ENCODE measurements at places on chromosomes 7 and 10.
A peak's percentile ranks its signal among the peaks of the same experiment; 100 is the strongest.

DNA sequence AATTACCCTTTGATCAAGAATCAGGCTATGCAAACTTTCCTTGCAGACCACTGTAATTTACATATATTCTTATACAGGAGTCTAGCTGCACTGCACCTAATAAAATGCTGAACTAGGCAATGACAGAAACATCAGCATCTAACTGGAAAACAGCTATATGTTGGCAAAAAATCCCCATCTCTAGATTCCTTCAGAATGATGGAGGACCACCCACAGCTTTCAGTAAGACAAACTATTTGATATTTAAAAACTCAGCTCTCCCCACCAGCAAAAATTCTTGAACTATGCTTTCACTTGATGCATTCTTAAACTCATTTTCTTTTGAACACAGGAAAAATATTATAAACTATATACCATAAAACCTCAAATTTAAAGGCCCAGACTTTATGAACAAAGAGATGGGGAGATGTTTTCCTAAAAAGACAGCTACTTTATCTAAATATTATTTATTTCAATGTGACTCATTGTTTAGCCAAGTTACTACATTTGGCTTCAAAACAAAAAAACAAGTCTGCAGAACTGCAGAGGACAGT, 77.4 kb downstream of the SEMA3C start:
- no peak for DNase-seq

- DNase-seq, result no peak
Measured at GRCh38 chr10:60209874-60210570, 179.7 kb downstream of the ANK3 start.

- DNase-seq, result no peak
Measured at GRCh38 chr7:1422512-1423263, 36.6 kb downstream of the MICALL2 start.

DNA sequence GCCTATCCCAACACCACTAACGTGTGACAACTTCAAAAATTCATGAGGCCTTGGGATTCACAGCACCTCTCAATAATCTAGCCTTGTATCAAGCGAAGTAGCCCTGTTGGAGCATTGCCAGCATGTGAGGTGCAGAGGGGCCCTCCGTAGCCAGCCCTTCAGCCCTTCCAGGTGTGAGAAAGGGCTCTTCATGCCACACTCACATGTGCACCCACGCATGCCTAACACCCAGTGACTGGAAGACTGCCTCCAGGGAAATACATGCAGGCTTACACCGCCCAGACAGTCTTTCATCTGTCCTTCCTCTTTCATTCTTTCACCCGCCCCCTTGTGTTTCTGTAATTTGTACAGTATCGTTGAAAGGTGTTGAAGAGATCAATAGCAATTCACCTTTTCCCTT, 26.1 kb downstream of the LRRC4 start:
- no peak for DNase-seq

- DNase-seq, result no peak
Measured at GRCh38 chr7:27651702-27652101, 11.0 kb downstream of the HIBADH start.

GRCh38 chr7:50595491-50596102, 30.4 kb upstream of the DDC start:
- peak; percentile 64 for DNase-seq

- no peak for DNase-seq
Measured at GRCh38 chr7:79806161-79806734, 328.4 kb upstream of the GNAI1 start.

GRCh38 chr10:90087197-90088023, 386.0 kb downstream of the KIF20B start:
- DNase-seq, result no peak

DNA sequence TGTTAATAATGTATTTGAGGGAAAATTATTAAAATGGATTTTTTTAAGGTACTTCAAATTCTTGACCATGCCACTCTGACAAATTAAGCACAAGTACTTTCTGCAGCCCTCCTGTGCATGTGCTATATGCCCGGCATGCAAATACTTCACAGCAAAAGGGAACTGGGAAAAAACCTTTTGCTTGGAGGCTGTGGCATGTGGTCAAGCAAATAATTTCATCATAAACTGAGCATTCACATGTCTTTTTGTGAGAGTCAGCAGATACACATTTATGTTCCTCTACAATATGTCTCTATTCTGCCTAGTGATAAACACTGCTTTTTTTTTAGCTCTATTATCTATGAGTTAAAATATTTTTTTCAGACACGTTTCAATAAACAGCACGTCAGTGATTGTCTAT, 53.7 kb upstream of the SEMA3A start:
- DNase-seq, result no peak

GRCh38 chr7:44172352-44172751, 16.9 kb downstream of the GCK start:
- DNase-seq, result no peak

DNA sequence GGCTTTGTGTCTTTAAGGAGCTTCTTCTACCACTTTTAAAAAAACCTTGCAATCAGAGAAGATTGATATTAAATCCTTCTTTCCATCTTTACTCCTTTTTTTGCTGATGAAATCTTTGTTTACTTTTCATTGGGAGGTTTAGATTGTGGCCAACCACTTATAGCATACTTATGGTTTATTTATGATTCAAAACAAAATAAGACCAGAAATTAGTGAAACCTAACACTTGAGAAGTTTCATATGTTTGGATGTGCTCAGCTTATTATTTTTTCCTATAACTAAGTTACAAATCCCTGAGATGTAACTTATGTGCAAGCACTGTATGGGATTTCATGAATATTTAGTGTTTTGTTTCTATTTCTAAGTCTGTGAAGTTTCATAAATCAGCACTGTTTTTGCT, 13.5 kb upstream of the PRPS1L1 start:
- no peak for DNase-seq

GRCh38 chr10:104683567-104683966, 42.5 kb downstream of the SORCS3 start:
- no peak for DNase-seq

DNA sequence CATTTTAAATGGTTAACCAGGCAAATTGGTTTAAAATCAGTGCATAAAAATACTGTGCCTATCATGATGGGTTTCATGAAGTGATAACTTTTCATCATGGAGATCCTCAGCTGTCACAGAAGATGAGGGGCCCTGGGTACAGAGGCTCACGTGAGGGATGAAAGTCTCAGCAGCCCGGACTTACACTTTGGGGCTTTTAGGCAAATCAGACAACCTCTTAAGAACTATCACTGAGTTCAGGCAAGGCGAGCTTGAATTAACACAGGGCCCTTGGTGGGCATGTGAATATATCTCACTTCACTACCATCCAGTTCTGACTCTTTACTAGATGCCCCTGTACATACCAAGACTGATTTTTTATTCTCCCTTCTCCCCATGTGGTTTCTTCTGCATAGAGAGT, 19.6 kb downstream of the IKZF1 start:
- no peak for DNase-seq

GRCh38 chr7:127239814-127240213, 12.9 kb downstream of the GRM8 start:
- DNase-seq, result no peak

DNA sequence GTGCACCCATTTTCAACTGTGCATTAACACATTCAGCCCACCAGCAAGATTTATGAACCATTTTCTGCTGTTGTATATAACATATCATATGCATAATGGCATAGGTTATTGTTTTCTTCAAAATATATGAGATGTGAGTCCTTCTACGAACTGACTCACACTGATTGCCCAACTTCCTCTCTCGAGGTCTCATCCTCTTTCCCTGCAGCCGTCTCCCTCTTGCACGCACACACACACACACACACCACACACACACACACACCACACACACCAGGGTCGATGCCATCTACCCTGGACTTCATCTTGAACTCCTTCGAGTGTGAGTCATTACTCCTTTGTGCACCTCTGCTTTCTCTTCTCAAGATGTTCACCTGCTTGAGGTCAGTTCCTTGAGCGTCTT, 36.7 kb downstream of the EGFR start:
- no peak for DNase-seq

DNA sequence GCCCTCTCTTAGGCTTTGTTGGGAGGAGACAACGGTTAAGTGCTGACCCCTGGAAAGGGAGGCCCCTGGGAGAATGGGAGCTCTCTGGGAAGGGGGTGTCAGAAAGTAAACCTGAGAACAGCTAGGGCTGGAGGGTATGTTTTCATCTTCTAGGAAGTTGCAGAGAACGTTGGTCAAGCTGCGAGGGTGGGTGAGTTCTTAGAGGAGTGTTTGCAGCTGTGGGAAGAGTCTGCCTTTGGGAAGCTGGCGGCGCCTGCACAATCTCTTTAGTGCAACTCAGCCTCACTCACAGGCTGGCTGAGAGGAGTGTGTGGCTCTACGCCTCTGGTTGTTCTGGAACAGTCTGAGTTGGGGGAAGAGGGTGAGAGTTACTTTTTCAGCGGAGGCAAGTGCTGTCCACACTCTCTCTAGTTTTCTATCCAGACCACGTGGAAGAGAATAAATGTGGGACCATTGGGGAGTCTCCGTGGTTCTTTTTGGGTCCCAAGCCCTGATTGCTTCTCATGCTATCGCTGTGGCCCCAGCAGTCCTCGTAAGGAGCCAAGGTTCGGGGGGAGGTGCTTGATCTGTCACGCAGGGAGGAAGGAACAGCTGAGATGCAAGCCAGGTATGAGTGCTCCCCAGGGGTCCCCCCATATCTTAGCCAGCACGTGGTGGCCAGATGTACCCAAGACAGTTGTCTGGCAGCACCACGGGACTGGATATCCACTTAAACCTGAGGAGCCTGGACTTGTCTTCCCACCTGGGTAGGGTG, 237.2 kb downstream of the BUB3 start:
- DNase-seq, result no peak

DNA sequence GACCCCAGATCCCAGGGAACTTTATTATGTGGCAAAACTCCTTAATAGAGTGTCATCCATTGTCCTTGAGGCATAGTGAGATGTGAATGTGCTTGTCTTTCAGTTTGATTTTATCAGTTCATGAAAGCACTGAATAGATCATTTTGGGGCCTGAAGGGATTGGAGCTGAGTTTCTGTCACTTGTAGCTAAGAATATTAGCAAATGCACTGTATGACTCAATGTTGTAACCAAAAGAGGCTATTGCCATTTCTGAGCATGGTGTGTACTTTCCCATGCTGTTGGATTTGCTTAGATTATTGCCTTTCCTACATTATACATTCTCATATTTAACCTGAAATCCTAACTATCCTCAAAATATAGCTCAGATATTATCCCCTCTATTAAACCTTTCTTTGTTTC, 130.4 kb downstream of the PRKG1 start:
- DNase-seq, result no peak

GRCh38 chr10:102246261-102246660, 929 bp downstream of the GBF1 start:
- peak; percentile 17 for DNase-seq

GRCh38 chr10:78775891-78776290, 292.9 kb upstream of the ZMIZ1 start:
- DNase-seq, result no peak

DNA sequence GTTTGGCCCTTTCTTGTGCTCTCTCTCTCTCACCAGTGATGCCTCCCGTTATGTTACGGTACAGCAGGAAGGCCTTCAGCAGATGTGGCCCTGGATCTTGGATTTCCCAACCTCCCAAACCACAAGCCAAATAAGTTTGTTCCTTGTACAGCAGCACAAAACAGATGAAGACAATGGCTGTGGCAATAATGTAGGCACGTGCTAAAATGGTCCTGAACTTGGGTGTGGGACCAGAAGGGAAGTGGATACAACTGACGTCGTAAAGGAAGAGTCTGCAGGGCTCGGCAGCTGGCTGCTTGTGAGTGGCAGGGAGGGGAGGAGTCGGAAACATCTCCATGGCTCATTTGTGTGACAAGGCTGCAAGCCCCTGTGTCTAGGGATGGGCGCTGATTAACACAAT, 26.8 kb downstream of the PROSER2 start:
- DNase-seq, result no peak

DNA sequence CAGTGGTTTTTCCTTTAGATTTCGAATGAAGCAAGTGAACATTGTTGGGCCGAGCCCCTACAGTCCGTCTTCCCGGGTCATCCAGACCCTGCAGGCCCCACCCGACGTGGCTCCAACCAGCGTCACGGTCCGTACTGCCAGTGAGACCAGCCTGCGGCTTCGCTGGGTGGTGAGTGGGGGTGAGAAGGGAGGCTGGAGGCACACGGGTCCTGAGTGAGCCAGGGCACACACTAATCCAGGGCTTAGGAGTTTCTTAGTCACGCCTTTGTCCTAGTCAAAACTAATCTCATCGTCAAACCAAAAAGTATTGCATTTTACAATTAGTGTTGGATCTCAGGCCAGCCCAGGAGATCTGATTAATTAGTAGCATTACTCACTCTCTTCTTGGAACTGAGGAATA, 568.8 kb upstream of the FOXK1 start:
- no peak for DNase-seq

DNA sequence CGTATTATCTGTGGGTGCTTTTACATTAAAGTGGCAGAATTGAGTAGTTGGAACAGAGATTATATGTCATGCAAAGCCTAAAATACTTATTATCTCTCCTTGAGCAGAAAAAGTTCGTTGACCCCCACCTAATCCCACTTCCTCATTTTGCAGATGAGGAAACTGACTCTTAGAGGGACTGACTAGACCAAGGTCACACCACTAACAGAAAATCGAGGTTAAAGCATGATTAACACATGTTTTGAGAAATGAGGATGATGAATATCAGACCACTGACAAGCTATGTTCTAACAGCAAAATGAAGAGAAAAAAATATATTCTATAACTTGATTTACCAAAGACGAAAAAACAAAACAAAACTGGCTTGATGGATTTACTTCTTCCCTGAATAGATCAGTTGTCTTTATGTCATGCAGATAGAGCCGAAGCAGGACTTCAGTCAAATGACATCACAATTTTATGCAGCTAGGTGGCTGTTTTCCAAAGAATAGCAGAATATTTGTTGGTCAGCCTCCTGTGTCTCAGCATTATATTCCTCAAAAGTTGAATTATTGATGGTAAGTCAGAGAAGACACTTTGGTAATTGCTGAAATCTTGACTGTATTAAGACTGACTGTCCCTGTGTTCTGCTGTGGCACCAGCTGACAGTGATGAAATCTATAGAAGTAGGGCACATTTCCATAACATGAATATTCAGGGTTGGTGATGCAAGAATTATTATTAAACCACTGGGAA, 24.2 kb upstream of the SMIM30 start:
- DNase-seq, result no peak

DNA sequence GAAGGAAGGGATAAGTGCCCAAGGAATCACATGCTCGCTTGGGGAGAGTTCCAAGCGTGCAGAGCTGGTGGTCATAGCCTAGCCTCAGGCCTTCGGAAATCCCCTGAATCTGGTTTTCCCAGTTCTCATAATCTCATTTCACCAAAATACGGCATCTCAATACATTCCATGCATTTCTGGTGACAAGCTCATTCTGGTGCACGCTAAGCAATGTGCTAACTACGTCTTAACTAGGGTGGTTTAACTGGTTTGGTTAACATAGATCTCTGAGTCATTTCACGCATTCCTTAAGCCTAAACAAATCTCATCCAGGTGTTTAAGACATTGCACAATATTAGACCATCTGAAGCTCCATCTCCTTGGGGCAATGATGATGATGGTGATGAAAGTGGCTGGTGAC, 72.9 kb upstream of the STEAP1B start:
- no peak for DNase-seq
